Stomach (tissue), 19 donors: ENCODE measurements at places on chromosomes 1 and 21.
A peak's percentile ranks its signal among the peaks of the same experiment; 100 is the strongest.

DNA sequence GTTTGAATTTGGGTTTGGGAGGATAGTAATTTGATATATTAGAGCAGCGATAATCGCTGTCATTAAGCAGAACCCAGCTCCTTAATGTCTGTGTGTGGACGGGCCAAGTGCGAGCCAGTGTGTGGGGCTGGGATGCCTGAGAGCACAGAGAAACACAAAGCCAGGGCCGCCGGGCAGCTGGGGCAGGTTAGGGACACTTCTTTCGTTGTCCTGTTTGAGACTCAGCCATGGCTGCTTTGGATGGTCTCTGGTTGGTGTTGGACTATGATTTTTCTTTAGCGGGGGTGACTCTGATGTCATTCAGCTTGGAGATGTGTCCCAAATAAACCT, 33.4 kb downstream of the ABCG1 start:
- no peak for DNase-seq

GRCh38 chr1:198848649-198849048, 209.8 kb downstream of the PTPRC start:
- no peak for DNase-seq

DNA sequence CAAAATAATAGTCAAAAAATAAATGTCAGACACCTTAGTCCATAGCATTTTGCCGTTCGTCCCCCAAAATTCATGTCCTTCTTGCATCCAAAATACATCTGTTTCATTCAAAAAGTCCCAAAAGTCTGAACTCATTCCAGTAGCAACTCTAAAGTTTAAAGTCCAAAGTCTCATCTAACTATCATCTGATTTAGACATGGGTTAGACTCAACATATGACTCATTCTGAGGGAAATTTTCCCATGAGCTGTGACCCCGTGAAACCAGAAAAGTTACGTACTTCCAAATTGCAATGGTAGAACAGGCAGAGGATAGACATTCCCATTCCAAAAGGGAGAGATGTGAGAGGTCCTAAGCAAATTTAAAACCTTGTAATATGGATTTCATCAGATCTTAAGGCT, 48.6 kb upstream of the CACHD1 start:
- DNase-seq: no peak

- DNase-seq: no peak
Measured at GRCh38 chr1:54464477-54465146, 58.4 kb upstream of the SSBP3 start.

- DNase-seq: no peak
Measured at GRCh38 chr1:176531921-176532897, 69.2 kb downstream of the PAPPA2 start.

GRCh38 chr21:35530766-35531165, 481.7 kb upstream of the RUNX1 start:
- no peak for DNase-seq

DNA sequence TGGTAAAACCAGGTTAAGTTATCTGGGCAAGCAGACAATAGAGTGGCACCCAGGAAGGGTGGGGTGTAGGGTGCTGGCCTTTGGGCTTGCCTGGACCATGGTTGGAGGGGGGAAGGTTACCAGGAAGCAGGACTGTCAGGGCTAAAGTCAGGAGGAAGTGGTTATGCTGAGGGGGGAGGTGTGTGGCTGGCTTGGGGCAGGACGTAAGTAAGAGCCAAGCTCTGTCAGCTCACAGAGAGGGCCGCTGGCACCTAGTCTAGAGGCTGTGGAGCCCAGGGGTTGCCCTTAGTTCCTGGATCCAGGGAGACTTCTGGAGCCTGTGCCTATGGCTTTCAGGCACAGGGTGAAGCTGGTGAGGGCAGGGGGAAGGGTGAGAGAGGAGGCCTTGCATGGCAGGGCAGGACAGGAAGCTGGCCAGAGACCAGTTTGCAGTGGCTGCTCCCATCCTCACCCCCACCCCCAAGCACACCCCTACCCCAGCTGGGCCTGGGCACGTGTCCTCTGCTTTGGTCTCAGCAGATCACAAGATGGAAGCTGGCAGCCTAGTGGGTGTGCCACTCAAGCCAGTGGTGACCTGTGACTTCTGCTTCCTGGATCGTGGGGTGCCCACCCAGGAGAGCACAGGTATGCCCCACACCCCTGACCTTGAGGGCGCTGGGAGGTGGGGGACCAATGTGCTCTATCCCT, 20.5 kb upstream of the SMYD3 start:
- no peak for DNase-seq

DNA sequence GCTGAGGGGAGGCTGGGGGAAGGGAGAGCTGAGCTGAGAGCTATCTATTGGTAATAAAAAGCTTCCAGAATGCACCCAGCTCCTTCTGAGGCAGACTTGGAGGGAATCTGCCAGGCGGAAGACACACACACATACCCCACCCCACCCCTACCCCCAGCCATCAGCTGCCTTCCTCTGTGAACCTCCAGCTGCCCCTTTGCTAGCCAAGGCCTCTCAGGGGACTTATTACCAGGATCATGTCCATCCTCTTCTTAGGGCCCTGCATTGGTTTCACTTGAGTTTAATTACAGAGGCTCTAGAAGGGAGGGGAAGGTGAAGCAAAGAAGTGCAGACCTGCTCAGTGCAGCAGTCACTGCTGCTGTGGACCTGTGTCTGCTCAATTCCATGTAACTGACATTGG, 156.4 kb downstream of the OMA1 start:
- DNase-seq: no peak

- no peak for DNase-seq
Measured at GRCh38 chr1:91557039-91557690, 56.5 kb downstream of the CDC7 start.

DNA sequence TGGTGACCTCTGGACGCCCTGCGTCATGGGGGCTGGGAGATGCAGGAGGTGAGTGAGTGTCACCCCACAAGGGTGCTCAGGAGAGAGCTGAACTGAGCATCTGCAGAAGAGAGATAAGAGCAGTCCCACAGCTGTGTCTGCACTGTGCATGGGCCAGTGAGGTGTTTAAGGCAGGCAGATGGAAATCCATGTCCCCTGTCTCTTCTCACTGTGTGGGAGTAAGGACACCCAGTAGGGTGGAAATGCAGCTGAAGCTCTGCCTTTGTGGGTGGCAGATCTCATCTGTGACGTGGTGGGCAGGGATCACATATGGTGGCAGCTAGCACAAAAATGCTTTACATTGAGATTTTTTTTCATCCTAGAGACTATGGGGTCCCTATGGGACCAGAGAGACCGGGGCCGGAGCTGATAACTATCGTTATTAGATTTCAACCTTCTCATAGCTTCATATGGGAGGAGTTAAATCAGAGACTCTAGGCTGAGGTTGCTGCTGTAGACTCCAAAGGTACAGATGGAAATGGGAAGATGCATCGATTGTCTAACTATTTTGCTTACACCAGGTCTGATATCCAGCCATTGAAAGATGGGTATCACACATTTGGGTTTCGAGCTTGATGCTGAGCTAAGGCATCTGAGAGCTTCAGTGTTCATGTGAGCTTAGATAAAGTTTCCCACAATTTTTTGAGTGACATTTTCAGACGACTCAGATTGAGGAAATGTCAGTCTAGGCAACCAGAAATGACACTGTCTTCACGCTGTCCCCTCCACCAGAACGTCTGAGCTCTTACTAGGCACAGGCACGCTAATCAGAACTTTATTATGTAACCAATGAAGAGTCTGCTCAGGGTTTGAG, 65.3 kb upstream of the PSEN2 start:
- DNase-seq: no peak

GRCh38 chr1:216051071-216051470, 372.2 kb downstream of the USH2A start:
- no peak for DNase-seq

DNA sequence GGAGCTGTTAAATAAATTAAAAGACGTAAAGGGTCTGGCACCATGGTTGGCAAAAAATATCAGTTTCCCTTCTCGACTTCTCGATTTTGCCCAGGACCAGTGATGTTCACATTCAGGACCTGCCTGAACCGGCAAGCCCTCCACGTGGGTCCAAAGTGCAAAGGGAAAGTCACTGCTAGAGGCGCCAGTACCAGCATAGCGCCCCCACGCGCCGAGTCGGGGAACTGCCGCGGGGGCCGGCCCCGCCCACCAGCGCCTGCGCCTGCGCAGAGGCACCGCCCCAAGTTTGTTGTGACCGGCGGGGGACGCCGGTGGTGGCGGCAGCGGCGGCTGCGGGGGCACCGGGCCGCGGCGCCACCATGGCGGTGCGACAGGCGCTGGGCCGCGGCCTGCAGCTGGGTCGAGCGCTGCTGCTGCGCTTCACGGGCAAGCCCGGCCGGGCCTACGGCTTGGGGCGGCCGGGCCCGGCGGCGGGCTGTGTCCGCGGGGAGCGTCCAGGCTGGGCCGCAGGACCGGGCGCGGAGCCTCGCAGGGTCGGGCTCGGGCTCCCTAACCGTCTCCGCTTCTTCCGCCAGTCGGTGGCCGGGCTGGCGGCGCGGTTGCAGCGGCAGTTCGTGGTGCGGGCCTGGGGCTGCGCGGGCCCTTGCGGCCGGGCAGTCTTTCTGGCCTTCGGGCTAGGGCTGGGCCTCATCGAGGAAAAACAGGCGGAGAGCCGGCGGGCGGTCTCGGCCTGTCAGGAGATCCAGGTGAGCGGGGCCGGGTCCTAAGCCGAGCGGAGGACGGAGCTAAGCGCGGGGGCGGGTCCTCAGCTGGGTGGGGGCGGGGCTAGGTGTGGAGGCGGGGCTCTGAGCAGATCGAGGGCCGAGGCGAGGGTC, at the start of gene PINK1:
TSS of gene PINK1 (plus strand) at position 269 of the 875 bp plus-strand sequence. CDS start at position 360, 91 bp downstream.
- DNase-seq: peak; percentile 93

GRCh38 chr1:209920844-209921243, 17.2 kb upstream of the SYT14 start:
- no peak for DNase-seq

GRCh38 chr1:59670662-59671061, 144.1 kb upstream of the HOOK1 start:
- no peak for DNase-seq

DNA sequence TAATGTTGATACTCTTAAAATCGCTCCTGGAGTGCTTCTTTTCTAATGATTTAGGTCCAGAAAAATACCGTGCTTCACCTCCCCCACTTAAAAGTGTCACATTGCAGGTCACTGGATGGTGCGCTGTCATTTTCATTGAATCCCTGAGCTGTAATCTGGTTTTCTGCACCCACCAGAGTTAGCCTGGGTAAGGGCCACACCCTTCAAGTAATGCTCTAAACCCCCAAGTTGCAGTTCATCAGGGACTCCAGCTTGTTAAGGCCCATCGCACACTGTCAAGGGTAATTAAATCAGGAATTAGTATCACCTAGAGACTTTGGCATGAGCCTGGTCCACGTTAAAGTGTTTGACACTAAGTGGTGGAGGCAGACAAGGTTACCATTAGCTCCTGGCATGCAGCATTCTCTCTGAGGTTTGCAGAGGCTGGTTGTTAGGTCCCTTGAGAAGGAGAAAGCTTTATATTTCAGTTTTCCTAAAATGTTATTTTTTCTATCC, 34.0 kb downstream of the ASTN1 start:
- DNase-seq: no peak

DNA sequence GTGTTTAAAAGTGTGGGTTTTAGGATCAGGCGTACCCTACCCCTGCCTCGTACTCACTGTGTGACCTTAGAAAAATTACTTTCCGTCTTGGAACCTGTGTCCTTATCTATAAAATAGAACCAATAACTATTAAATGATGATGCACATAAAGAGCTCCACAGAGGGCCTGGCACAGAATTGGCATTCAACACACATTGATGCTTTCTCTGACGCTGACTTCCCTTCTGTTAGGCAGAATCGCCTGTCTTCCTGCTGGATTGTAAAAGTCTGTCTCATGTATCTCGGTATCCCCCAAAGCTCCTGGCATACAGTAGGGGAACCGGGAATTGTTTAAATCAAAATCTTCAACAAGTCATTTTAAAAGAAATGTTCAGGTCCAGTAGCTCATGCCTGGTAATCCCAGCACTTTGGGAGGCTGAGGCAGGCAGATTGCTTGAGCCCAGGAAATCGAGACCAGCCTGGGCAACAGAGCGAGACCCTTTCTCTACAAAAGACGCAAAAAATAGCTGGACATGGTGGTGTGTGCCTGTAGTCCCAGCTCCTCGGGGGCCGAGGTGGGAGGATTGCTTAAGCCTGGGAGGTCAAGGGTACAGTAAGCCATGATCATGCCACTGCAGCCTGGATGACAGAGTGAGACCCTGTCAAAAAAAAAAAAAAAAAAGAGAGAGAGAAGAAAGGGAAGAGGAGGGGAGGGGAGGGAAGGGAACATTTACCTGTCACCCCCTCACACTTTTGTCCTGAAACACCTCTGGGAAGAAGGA, 41.3 kb upstream of the FHAD1 start:
- no peak for DNase-seq

DNA sequence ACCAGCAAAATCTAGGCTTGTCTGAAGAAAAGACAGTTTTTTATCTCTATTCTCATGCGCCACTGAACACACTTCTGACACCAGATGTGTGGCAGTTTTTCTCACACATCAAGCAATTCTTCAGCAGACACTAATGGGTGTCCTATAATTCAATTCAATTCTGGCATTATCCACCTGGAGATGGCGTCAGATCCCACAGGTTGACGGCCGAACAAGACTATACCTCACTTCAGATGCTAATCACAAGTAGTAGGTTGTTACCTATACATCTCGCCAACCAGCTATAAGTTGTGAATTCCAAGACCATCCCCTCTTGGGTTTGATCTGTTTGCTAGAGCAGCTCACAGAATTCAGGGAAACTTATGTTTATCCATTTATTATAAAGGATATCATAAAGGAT, 89.9 kb upstream of the ARTN start:
- no peak for DNase-seq

GRCh38 chr1:62725255-62725654, 37.1 kb upstream of the DOCK7 start:
- peak; percentile 52 for DNase-seq

DNA sequence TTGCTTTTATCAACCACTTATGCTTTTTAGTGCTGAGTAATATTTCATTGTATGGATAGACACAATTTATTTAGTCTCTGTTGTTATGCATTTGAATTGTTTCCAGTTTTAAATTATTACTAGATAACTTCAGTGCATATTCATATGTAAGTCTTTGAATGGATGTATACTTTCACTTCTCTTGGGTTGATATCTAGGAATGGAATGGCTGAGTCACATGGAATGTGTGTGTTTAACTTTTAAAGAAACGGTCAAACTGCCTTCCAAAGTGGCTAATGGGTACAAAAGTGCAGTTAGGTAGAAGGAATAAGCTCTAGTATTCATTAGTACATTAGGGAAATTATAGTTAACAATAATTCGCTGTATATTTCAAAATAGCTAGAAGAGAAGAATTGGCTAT, 82.4 kb downstream of the NPHS2 start:
- DNase-seq: no peak

- no peak for DNase-seq
Measured at GRCh38 chr1:95181096-95181495, 52.9 kb upstream of the RWDD3 start.

GRCh38 chr1:223048026-223048425, 95.0 kb downstream of the TLR5 start:
- DNase-seq: no peak

- DNase-seq: no peak
Measured at GRCh38 chr1:12709696-12710095, 6.2 kb upstream of the AADACL3 start.

- DNase-seq: no peak
Measured at GRCh38 chr1:84165601-84166000, 21.5 kb downstream of the PRKACB start.

- no peak for DNase-seq
Measured at GRCh38 chr1:19374083-19374801, 62.1 kb downstream of the SLC66A1 start.
